ENCODE measurements at places on chromosomes 1 and 21.

DNA sequence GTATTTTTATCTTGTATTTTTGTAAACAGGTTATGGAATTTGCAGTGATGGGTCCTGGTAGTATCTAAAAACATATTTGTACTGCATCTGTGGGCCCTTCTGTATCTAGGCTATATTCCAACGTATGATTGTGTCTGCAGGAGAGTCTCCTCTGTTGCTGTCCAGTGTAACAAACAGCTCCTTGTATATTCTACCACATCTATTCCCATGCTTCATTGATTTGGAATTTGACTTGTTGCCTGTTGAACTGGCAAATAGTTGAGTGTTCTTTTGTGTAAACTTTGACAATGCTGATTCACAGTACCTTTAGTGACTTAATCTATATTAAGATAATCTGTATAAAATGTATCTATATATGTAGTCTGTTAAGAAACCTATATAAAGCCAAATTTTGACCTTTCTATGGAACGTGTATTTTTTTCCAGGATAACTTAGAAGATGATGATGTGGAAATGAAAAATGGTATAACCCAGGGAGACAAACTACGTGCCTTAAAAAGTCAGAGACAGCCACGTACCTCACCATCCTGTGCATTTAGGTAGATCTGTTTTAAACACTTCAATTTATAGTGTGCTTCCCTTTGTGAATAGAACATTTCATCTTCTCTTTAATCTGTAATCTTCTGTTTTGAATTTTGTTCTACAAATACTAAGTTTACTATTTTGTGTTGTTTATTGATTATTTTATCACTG lies 43.4 kb upstream of the GPR88 start:
- DNase-seq = no peak

GRCh38 chr1:2481885-2482284 lies 5.8 kb downstream of the PLCH2 start:
- no peak for DNase-seq

DNA sequence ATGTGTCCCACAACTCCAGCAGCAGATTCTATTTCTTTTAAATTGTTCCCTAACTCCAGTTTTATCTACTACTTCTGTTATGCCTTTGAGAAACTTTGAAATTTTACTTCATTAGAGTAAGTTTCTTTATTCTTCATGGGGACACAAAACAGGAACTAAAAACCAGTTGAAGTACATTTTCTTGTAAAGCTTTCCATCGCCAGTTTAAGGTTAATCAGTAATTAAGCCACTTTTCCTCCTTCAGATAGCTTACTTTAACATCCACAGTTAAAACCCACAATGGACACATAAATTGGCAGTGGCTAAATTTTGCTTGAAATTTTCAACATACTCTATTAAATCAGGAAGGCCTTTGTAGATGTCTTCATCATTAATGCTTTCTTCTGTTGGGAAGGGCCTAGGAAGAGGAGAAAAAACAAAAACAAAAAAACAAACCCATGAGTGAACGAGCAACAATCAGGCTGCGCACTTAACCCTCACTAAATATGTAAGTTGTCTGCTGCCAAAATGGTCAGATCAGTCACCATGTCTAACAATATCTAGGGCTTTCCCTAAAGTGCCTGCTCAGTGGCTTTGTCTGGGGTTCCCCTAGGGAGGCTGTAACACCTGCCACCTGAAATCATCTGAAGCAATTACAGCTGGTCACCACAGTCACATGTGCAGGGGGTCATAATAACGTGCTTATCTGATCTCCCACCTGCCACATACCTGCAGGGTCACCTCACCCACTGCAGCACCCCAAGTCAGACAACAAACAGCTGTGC lies 187.9 kb downstream of the VAV3 start:
- no peak for DNase-seq

- no peak for DNase-seq
Measured at GRCh38 chr1:218571491-218571890, 226.4 kb downstream of the TGFB2 start.

GRCh38 chr1:12416101-12416500 lies 186.3 kb downstream of the VPS13D start:
- DNase-seq = no peak

GRCh38 chr1:32763221-32763620 lies 53.9 kb downstream of the YARS1 start:
- no peak for DNase-seq

- no peak for DNase-seq
Measured at GRCh38 chr1:115656461-115657077, 14.8 kb downstream of the VANGL1 start.

DNA sequence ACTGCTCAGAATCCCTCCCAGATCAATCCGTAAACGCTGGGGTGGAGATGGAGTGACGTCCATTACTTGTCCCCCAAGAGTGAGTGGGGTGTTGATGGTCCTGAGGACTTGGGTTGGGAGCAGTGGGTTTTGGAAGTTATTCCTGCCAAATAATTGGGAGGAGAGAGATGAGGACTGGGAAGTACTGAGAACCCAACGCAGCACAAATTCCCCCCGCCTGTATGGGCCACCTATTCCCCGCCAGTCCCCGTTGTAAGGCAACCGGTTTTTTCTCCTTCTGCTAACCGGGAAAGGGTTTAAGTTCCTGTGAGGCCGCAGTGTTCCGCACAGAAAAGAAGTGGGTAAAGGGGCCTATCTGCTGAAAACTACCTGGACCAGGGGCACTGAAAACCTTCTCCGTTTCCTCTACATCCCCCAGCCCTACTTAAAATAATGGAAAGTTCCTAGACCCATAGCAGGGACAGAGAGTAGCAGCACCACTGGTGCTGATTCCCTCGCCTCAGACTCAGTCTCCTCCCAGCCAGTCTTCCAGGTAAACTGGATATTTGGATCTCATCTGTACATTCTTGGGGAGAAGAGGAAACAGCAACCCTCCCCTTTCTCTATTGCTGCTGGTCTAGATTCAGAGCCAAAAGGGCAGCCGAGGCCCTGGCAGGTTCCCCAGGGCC lies 738 bp downstream of the LURAP1 start:
- no peak for DNase-seq

Measured in CD4-positive, CD25-positive, alpha-beta regulatory T cell (primary cell).